ENCODE measurements at places on chromosomes 3 and 15. TPM values are rescaled to one million over a fixed set of nuclear protein-coding genes. Genes with fewer than 3 reads are reported as not detected.

- no peaks in the 10 kb centered on the region for H3K4me1 ChIP-seq
- no peaks in the 10 kb centered on the region for H3K27me3 ChIP-seq
- no peak for DNase-seq
- H3K27ac ChIP-seq: no peak overlapping the region
Observed at GRCh38 chr3:134640378-134640777, 10.4 kb downstream of the KY start.

DNA sequence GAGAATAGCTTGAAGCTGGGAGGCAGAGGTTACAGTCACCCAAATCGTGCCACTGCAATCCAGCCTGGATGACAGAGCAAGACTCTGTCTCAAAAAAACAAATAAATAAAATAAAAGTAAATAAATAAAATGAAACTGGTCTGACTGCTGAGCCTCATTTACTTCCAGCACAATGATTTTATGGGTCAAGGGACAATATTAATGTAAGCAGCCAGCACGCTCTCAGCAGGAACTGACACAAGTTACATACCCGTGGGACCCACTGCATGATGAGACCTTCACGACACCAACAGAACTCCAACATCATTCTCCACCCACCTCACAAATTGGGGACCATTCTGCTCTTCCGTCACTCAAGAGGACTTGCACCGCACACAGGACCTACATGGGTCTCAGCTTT lies 230.3 kb downstream of the MAGI1 start:
- H3K27ac ChIP-seq: no peak overlapping the region
- no peaks in the 10 kb centered on the region for H3K36me3 ChIP-seq
- no peak for DNase-seq

- no peak for DNase-seq
- peaks cover 4% of the 10 kb centered on the region for H3K36me3 ChIP-seq
- no peak overlapping the region for H3K4me3 ChIP-seq
- no peaks in the 10 kb centered on the region for H3K27me3 ChIP-seq
- no peak overlapping the region for H3K27ac ChIP-seq
Observed at GRCh38 chr15:41438206-41438605, 21.3 kb downstream of the RTF1 start.

GRCh38 chr3:49276475-49277382 lies at the start of gene C3orf62:
Gene C3orf62 (minus strand): TSS chr3:49277232. CDS start chr3:49276872, 360 bp downstream.
- peak within 1 kb of the TSS; percentile 58 for H3K4me3 ChIP-seq
- H3K36me3 ChIP-seq: no peaks in the 10 kb centered on the region
- H3K27ac ChIP-seq: peak within 1 kb of the TSS; percentile 97
- H3K27me3 ChIP-seq: no peaks in the 10 kb centered on the region
- peak; percentile 84 for DNase-seq

DNA sequence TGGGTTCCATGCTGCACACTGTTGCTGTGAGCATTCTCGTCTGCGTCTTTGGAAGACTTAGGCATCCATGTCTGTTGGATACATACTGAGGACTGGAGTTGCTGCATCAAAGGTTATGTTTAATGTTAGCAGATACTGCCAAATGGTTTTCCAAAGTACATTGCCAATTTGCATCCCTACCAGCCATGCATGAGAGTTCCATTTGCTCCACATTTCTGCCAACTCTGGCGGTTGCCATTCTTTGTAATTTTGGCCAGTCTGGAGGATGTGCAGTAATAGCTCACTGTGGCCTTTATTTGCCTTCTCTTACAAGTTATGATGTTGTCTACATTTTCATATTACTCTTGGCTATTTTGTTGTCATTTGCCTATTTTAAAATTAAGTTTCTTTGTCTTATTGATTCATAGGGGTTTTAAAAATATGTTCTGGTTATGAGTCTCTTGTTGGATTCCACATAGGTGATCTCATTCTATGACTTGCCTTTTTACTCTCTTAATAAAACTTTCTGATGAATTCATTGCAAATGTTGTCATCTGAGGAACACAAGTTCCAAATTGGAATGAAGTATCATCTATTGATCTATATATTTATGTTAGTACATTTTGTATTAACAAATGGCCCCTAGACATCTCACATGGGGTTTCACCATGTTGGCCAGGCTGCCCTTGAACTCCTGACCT lies 42.1 kb downstream of the FBLN2 start:
- H3K4me3 ChIP-seq: no peak overlapping the region
- no peaks in the 10 kb centered on the region for H3K36me3 ChIP-seq
- no peak for DNase-seq
- H3K27me3 ChIP-seq: no peaks in the 10 kb centered on the region
- H3K4me1 ChIP-seq: no peaks in the 10 kb centered on the region

DNA sequence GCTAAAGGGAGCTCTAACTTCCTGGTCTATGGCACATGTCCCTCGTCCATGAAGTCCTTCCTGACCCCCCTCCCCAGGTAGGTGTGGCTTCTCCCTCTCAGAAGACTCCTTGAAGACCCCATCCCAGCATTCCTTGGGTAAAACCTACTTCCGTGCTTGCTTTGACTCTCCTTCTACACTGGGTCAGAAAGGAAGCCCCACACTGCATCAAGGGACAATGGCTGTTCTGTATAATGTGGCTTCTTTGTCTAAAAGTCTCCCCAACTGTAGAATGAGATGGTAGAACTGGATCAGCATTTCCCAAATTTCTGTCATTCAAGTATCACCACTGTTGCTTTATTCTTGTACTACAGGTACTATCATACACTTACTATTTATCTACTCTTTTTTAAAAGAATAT lies 3.9 kb upstream of the DNAJA4 start:
- no peak overlapping the region for H3K4me3 ChIP-seq
- no peaks in the 10 kb centered on the region for H3K36me3 ChIP-seq
- DNase-seq: no peak
- H3K27ac ChIP-seq: no peak overlapping the region

- no peaks in the 10 kb centered on the region for H3K27me3 ChIP-seq
- H3K4me3 ChIP-seq: no peak overlapping the region
- no peaks in the 10 kb centered on the region for H3K4me1 ChIP-seq
- no peak for DNase-seq
- no peak overlapping the region for H3K27ac ChIP-seq
Observed at GRCh38 chr3:55968331-55968730, 481.2 kb upstream of the WNT5A start.

- DNase-seq: no peak
- H3K4me1 ChIP-seq: no peaks in the 10 kb centered on the region
- H3K27me3 ChIP-seq: no peaks in the 10 kb centered on the region
- H3K36me3 ChIP-seq: no peaks in the 10 kb centered on the region
- H3K27ac ChIP-seq: no peak overlapping the region
Observed at GRCh38 chr15:96365781-96366525, 35.5 kb downstream of the NR2F2 start.

GRCh38 chr15:78306176-78306774 lies 6.9 kb upstream of the SKIC8 start:
- no peak overlapping the region for H3K27ac ChIP-seq
- DNase-seq: no peak
- H3K36me3 ChIP-seq: no peaks in the 10 kb centered on the region
- H3K27me3 ChIP-seq: peaks cover 4% of the 10 kb centered on the region

- no peak for DNase-seq
- H3K27me3 ChIP-seq: no peaks in the 10 kb centered on the region
- no peaks in the 10 kb centered on the region for H3K36me3 ChIP-seq
- H3K4me1 ChIP-seq: no peaks in the 10 kb centered on the region
Observed at GRCh38 chr3:115113367-115113766, 33.7 kb downstream of the ZBTB20 start.

GRCh38 chr3:107916171-107916570 lies 174.7 kb downstream of the CD47 start:
- H3K4me1 ChIP-seq: no peaks in the 10 kb centered on the region
- H3K36me3 ChIP-seq: no peaks in the 10 kb centered on the region
- no peak overlapping the region for H3K27ac ChIP-seq
- no peak for DNase-seq

GRCh38 chr3:43612419-43612818 lies 9.4 kb downstream of the ANO10 start:
- H3K4me1 ChIP-seq: no peaks in the 10 kb centered on the region
- H3K27me3 ChIP-seq: no peaks in the 10 kb centered on the region
- H3K36me3 ChIP-seq: no peaks in the 10 kb centered on the region

- no peak for DNase-seq
- no peak overlapping the region for H3K4me3 ChIP-seq
- no peak overlapping the region for H3K27ac ChIP-seq
- H3K27me3 ChIP-seq: no peaks in the 10 kb centered on the region
- H3K36me3 ChIP-seq: no peaks in the 10 kb centered on the region
- H3K4me1 ChIP-seq: no peaks in the 10 kb centered on the region
Observed at GRCh38 chr15:58684751-58685150, 64.8 kb downstream of the ADAM10 start.

DNA sequence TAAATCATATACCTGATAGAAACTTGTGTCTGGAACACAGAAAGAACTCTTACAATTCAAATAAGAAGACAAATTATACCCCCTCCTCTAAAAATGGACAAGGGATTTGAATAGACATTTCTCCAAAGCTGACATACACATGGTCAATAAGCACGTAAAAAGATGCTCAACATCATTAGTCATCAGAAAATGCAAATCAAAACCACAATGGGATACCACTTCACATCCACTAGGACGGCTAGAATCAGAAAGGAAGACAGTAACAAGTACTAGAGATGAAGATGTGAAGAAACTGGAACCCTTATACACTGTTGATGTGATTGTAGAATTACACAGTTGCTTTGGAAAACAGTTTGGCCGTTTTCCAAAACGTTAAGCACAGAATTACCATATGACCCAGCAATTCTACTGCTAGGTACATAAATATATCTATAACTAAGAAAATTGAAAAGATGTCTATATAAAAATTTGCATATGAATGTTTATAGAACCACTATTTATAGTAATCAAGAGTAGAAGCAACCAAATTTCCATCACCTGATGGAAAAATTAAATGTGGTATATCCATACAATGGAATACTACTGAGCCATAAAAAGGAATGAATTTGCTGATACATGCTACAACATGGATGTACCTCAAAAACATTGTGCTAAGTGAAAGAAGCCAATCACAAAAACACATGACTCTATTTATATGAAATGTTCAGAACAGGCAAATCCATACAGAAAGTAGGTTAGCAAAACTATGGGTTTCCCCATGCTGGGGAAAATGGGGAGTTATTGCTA lies 60.8 kb downstream of the GREM1 start:
- no peak overlapping the region for H3K4me3 ChIP-seq
- H3K27ac ChIP-seq: no peak overlapping the region
- H3K27me3 ChIP-seq: no peaks in the 10 kb centered on the region
- no peaks in the 10 kb centered on the region for H3K4me1 ChIP-seq
- no peak for DNase-seq

DNA sequence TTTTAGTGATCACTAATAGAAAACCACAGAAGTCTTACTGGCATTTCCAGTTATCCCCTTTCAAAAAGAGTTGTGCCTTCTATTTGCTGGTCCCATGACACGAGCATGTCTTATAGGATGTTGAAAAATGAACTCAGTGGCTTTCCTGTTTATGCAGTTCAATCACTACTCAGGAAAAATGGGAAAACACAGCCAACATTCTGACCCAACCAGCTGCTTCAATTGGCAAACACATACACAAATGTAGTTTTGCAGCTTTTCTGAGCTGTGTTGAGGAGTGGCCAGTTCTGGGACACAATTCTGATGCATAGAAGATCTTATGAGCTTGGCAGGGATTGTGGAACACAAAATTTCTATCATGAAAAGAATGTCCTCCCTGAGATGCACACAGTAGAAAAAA lies 40.3 kb downstream of the FSTL1 start:
- DNase-seq: no peak
- no peaks in the 10 kb centered on the region for H3K36me3 ChIP-seq
- H3K27me3 ChIP-seq: no peaks in the 10 kb centered on the region
- H3K27ac ChIP-seq: no peak overlapping the region
- no peaks in the 10 kb centered on the region for H3K4me1 ChIP-seq

- H3K36me3 ChIP-seq: no peaks in the 10 kb centered on the region
- no peak for DNase-seq
- H3K4me3 ChIP-seq: no peak overlapping the region
- no peak overlapping the region for H3K27ac ChIP-seq
Observed at GRCh38 chr15:92409006-92409405, 15.3 kb downstream of the ST8SIA2 start.

GRCh38 chr3:123054109-123054778 lies 12.6 kb upstream of the PDIA5 start:
- DNase-seq: no peak
- H3K4me3 ChIP-seq: no peak overlapping the region
- H3K27ac ChIP-seq: no peak overlapping the region

DNA sequence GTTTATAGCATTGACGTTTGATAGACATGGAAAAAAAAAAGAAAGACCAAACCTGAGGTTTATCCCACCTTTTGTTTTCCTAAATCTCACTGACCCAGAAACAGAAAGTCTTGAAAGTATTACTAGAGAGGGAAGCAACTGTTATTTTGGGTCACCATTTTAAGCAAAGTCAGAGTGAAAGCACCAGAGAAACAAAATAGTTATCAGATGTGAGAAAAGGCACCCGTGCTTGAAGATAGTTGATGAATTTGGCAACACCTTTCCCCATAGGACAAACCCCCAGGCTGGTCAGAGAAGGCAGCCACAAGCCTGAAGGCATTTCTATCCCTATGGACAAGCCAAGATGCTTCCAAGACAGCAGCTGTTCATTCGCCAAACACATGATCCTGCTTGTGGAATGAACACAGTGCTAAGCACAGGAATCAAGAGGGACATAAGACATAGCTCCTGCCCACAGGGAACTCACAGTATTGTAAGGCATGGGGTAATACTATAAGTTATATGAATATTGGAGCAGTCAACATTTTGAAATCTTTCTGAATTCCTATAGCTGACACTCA lies 170.9 kb downstream of the ERC2 start:
- DNase-seq: no peak
- H3K36me3 ChIP-seq: no peaks in the 10 kb centered on the region

GRCh38 chr3:156341831-156342416 lies 213.0 kb downstream of the SSR3 start:
- no peaks in the 10 kb centered on the region for H3K27me3 ChIP-seq
- H3K4me1 ChIP-seq: no peaks in the 10 kb centered on the region
- DNase-seq: no peak
- no peak overlapping the region for H3K4me3 ChIP-seq
- no peak overlapping the region for H3K27ac ChIP-seq
- no peaks in the 10 kb centered on the region for H3K36me3 ChIP-seq

- no peak overlapping the region for H3K27ac ChIP-seq
- H3K4me3 ChIP-seq: no peak overlapping the region
- H3K27me3 ChIP-seq: no peaks in the 10 kb centered on the region
Observed at GRCh38 chr3:167521006-167521355, 47.1 kb upstream of the SERPINI2 start.

The ZPLD1 gene
- 0.59 TPM for total RNA-seq

The ROPN1B gene
- total RNA-seq: 17.7 TPM

The PLD1 gene
- total RNA-seq: 36.9 TPM

The CLDN1 gene
- total RNA-seq: 51.8 TPM

The CRABP1 gene
- total RNA-seq: 14.5 TPM

The IQCF5 gene
- not detected for total RNA-seq

The TICRR gene
- 0.15 TPM for total RNA-seq

The TRIM42 gene
- total RNA-seq: not detected

The MEIS2 gene
- total RNA-seq: 28.5 TPM

The LTF gene
- 190 TPM for total RNA-seq

The GADL1 gene
- not detected for total RNA-seq

The ZNF660 gene
- 3.1 TPM for total RNA-seq

The IFT122 gene
- 43.2 TPM for total RNA-seq

The GRAMD1C gene
- 49.8 TPM for total RNA-seq

The TIGIT gene
- 0.29 TPM for total RNA-seq

The IQCH gene
- 0.64 TPM for total RNA-seq

The RUBCN gene
- total RNA-seq: 35.7 TPM
